Right lobe of liver (tissue), 6 donors: ENCODE measurements at places on chromosomes 4 and X. TPM values are rescaled to one million over a fixed set of nuclear protein-coding genes. Genes with fewer than 3 reads are reported as not detected.

GRCh38 chr4:180448306-180448705 is 1794.9 kb upstream of the TENM3 start:
- no peak overlapping the region for H3K27ac ChIP-seq
- DNase-seq, result no peak
- H3K36me3 ChIP-seq, result no peaks in the 10 kb centered on the region

The CXCL1 gene
- 33.1 TPM for total RNA-seq

The WDR13 gene
- 83.7 TPM for total RNA-seq

DNA sequence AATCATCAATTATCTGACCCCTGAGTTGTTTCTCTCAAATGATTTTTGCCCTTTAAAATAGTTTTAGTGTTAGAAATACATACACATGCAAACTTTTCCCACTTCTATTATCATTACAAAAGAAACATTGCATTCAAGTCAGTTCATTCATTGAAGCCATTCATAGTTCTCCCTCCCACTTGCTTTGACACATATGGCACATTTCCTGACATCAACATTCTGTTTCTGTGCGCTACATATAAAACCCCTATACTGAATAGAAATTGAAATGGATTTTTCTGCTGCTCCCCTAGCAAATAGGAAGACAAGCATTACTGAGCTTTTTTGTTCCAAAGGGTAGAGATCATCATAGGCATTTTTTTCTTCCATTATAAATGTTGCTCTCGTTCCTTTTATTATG is 497.9 kb upstream of the PCDH10 start:
- no peak overlapping the region for H3K27ac ChIP-seq
- H3K36me3 ChIP-seq, result no peaks in the 10 kb centered on the region
- DNase-seq, result no peak
- H3K4me3 ChIP-seq, result no peak overlapping the region

GRCh38 chrX:70346418-70347070 is 56.6 kb downstream of the KIF4A start:
- no peak for DNase-seq
- H3K4me1 ChIP-seq, result no peaks in the 10 kb centered on the region

DNA sequence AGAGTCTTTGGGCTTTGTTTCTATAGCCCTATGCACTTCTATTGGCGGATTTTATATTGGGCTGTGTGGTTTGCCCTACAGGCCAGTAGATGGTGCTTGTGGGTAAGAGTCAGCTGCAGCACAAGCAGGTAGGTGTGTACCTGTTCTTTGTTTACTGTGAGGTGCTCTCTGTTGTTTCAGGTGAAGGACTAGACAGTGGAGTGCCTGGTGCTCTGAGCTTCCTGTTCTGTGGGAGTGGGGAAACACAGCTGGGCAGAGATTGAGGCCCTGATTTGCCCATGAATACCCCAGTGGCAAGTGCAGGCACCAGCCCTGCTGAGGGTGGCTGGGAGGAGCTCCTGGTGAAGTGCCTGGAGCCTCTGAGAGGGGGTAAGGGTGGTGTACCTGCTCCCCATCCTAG is 26.3 kb upstream of the UCP1 start:
- no peak for DNase-seq
- H3K27me3 ChIP-seq, result no peaks in the 10 kb centered on the region
- H3K27ac ChIP-seq, result no peak overlapping the region
- no peaks in the 10 kb centered on the region for H3K36me3 ChIP-seq
- H3K4me1 ChIP-seq, result no peaks in the 10 kb centered on the region
- H3K4me3 ChIP-seq, result no peak overlapping the region
